ENCODE measurements at places on chromosomes 4 and X.

DNA sequence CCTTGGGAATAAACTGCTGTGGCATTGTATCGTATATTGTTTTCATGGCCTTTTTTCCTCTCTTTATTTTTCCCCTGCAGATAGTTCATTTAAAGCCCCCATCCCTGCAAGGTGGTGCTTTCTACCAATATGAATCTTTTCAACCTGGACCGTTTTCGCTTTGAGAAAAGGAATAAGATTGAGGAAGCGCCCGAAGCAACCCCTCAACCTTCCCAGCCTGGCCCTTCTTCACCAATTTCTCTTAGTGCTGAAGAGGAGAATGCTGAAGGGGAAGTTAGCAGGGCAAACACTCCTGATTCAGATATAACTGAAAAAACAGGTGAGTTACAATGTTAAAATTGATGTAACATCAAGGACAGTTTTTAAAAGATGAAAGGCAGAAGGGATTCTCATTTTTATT, 601 bp downstream of the SMARCAD1 start:
- peak; percentile 9 for DNase-seq

GRCh38 chr4:82247629-82248028, 126.2 kb downstream of the HNRNPD start:
- DNase-seq, result no peak

DNA sequence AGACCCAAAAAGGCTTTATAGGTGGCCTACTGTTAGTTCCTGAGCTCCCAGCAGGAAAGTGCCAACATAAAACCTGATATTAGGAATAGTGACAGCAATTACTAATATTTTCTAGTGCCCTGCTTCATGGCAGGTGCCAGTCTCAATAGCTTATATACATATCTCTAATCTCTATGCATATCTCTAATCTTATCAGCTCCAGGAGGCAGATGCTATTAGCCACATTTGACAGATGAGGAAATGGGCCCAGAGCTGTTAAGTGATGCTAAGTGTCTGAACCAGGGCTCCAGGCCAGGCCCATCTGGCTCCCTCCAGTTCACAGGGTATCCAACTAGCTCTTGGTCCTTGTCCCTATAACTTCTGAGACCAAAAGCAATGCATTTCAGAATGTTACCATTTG, 142.5 kb downstream of the CHIC2 start:
- DNase-seq, result no peak

- DNase-seq, result no peak
Observed at GRCh38 chr4:8657381-8658088, 65.0 kb downstream of the CPZ start.

GRCh38 chr4:152691761-152692160, 12.0 kb upstream of the TMEM154 start:
- no peak for DNase-seq

DNA sequence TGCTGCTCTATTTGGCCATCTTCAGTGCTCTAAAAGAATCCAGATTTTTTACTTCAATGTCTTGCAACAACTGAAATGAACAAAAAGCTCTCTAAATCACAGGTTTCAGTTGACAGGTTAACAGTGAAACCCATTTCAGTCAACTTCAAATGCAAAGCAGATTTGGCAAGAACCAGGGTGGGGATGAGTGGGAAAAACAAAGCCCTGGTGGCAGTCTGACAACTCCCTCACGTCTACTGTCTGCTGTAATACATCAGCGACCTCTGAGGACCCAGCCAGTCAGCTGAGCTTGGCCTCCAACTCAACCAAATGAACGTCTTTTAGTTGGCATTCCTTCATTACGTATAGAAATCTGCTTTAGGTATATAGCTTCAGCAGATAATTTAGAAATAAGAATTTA, 95.8 kb downstream of the COL25A1 start:
- DNase-seq, result no peak

Data from HT-29 (cell line).